Type B pancreatic cell (in vitro differentiated cells): ENCODE measurements at places on chromosomes 1 and 21. TPM values are rescaled to one million over a fixed set of nuclear protein-coding genes. Genes with fewer than 3 reads are reported as not detected.

KRTAP13-2 gene
- total RNA-seq, result not detected in 2 replicates

UBXN10 gene
- 1.6 and 5.0 TPM in 2 replicates for total RNA-seq

- no peak for DNase-seq
- H3K36me3 ChIP-seq, result peaks cover 16% of the 10 kb centered on the region
- H3K4me1 ChIP-seq, result peaks cover 6% of the 10 kb centered on the region
- no peak overlapping the region for H3K4me3 ChIP-seq
- H3K27me3 ChIP-seq, result no peaks in the 10 kb centered on the region
Measured at GRCh38 chr1:85351202-85351828, 74.9 kb upstream of the BCL10 start.

LHX8 gene
- 0.31 and 1.2 TPM in 2 replicates for total RNA-seq

DNA sequence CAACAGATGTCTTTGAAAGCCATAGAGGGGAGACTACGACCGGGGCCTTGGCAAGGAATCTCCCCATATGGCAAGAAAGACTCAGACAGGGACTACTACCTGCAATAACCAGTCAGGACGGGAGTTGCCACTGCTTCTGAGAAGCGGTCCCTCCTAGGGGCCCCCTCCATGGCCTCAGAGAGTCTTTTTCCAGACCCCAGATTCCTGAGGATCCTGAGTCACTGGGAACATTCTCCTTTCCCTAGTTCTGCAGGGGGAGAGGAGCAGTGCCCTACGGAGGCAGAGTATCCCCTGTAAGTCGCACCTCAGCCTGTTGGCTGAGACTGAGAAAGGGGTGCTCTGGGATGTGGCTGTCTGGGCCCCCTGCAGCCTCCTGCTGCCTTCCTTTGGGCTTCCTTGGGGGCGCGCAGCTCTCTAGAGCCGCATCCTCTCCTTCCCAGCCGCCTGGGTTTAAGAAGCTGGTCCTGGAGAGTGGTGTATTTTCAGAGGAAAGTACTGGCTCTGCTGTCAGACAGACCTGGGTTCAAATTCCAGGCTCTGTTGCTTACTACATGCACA is 7.8 kb downstream of the GLIS1 start:
- DNase-seq, result no peak
- H3K27me3 ChIP-seq, result peaks cover 60% of the 10 kb centered on the region
- peaks cover 54% of the 10 kb centered on the region for H3K4me1 ChIP-seq
- H3K27ac ChIP-seq, result no peak overlapping the region
- no peaks in the 10 kb centered on the region for H3K36me3 ChIP-seq
- H3K4me3 ChIP-seq, result no peak overlapping the region

PGD gene
- total RNA-seq, result 294 and 366 TPM in 2 replicates

DNA sequence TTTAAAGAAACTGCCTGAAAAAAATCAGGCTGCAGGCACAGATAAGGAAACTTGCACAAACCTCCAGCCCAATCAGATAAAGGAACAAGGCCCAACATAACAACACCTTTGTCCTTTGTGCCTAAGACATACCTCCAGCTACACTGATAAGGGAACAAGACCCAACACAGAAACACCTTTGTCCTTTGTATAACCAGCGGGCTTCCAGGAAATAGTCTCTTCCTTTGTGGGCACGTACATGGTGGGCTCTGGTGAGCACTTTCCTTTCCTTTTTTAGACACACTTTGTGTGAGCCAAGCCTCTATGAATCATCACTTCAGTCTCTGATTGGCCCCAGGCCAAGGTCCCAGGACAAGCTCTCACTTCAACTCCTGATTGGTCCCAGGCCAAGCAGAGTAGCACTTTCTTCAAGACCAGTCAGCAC is 23.6 kb downstream of the ZNF670 start:
- DNase-seq, result no peak
- no peak overlapping the region for H3K4me3 ChIP-seq
- H3K36me3 ChIP-seq, result peaks cover 49% of the 10 kb centered on the region
- no peaks in the 10 kb centered on the region for H3K27me3 ChIP-seq

FCER1G gene
- total RNA-seq, result 0.80 TPM in 1 of 2 replicates, not detected in the other

TARBP1 gene
- 22.2 and 38.1 TPM in 2 replicates for total RNA-seq

GOLT1A gene
- total RNA-seq, result 7.0 and 9.7 TPM in 2 replicates

DNA sequence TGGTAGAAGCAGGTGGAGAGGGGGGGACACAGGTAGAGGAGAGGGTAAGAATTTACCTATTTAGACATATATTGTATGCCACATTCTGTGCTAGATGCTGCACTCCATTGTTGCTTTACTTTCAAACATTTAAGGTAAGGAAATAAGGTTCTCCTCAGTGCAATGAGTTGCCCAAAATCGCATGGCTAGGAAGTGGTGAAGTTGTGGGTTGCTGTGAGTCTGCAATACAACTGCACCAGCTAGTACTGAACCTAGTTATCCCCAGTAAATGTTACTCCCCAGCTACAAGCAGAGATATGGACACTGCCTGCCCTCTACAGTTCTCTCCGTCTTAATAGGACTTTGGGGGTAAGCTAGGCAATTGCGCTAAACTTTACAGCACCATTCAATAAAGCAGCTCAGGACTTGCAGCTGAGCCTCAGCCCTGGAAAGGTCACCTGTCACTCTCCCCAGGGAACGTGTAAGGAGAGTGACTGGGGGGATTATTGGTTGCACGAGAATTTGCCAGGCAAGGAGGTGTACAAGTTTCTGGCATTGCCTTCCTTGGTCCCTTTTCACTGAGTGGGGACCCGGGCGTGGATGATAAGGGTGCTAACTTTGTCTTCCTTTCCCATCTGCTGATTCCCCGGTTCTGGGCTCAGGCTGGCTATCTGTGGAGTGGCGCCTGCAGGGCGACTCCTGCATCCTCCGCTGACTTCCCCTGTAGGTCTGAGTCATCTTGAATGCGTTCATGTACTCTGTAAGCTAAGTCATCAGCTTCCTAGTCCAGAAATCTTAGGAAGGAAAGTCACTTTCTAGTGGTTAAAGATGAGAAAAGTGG is 71.3 kb upstream of the CNTN2 start:
- no peaks in the 10 kb centered on the region for H3K4me1 ChIP-seq
- H3K4me3 ChIP-seq, result no peak overlapping the region
- DNase-seq, result no peak
- H3K27ac ChIP-seq, result no peak overlapping the region
- peaks cover 59% of the 10 kb centered on the region for H3K27me3 ChIP-seq

SERTAD4 gene
- total RNA-seq, result 4.6 and 11.4 TPM in 2 replicates

GRCh38 chr1:53127546-53127945 is 14.9 kb downstream of the SLC1A7 start:
- H3K4me1 ChIP-seq, result peaks cover 30% of the 10 kb centered on the region
- DNase-seq, result no peak

DNA sequence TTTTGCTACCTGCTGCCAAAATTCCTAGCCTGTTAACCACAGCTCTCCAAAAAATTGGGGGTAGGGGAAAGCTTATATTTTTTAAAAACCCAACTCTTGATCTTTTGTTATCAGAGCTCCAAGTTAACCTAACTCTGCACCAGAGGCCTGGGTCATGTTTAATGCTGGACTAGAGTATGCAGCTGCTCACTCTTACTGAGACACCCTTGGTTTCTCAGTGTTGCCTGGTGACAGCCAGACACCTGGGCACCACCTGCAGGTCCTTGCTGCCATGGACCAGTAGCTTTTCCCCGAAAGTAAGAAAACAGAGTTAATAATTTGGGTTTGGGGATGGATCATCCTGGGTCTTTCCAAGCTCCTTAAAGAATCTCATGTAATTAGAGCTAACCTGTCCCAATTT is 30.1 kb downstream of the KCNJ6 start:
- no peaks in the 10 kb centered on the region for H3K36me3 ChIP-seq
- no peak overlapping the region for H3K4me3 ChIP-seq
- no peaks in the 10 kb centered on the region for H3K4me1 ChIP-seq
- H3K27me3 ChIP-seq, result peaks cover 24% of the 10 kb centered on the region
- DNase-seq, result no peak
